ENCODE measurements at places on chromosomes 13 and 19.

DNA sequence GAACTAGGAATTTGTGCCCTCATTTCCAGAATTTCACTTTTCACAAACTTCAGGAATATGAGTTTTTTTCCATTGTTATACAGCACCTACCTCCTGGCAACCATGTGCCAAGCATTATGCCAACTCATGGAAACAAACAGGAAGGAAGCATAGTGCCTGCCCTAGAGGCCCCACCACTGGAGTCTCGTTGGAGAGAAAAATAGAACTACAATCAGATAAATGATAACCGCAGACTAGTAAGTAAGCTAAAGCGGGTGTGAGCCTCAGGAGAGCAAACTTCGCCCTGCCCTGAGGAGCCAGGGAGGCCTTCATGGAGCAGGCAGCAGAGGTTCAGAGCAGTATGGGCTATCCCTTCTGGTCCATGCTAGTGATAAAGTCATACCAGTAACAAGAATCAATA lies 75.9 kb downstream of the FRY start:
- no peak for DNase-seq

GRCh38 chr13:37069597-37070103 lies 10.2 kb upstream of the SUPT20H start:
- DNase-seq, result no peak

- DNase-seq, result no peak
Measured at GRCh38 chr13:83503424-83503823, 378.9 kb downstream of the SLITRK1 start.

DNA sequence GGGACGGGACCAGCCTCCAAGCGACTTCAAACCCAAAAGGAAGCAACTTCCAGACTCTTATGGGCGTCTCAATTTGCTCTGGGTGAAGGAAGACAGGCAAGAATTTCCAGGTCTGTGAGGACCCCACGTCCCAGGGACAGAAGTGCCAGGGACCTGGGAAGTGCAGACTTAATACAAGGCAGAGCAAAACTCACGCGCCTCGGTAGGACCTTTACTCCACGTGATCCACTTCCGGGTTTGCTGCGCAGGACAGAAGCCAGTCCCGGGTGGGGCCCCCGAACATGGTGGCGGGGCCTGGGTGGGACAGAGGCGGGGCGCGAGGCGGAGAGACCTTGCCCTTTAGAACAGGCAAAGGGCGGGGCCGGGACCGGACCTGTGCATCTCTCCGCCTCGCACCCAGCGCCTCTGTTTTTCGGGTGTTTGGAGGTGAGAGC lies 9.3 kb downstream of the ZNF611 start:
- no peak for DNase-seq

DNA sequence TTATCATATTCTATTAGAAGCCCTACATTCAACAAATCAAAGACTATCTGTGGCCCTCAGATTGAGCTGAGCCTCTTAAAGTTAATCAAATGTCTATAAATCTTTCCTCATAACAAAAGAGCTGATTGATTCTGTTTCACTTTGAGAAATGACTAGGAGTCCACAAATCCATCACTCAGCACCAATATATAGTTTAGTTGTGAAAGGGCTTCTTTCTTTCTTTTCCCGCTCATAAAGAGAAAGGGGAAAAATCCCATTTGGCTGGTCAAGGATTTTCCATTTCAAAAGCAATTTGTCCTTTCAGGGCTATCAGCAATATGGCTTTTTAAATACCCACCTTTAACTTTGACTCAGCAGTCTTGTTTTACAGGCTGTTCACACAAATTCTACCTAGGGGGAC lies 408.5 kb upstream of the PCDH20 start:
- no peak for DNase-seq

- DNase-seq, result peak; percentile 75
Measured at GRCh38 chr19:13396250-13397080, 109.8 kb downstream of the CACNA1A start.

DNA sequence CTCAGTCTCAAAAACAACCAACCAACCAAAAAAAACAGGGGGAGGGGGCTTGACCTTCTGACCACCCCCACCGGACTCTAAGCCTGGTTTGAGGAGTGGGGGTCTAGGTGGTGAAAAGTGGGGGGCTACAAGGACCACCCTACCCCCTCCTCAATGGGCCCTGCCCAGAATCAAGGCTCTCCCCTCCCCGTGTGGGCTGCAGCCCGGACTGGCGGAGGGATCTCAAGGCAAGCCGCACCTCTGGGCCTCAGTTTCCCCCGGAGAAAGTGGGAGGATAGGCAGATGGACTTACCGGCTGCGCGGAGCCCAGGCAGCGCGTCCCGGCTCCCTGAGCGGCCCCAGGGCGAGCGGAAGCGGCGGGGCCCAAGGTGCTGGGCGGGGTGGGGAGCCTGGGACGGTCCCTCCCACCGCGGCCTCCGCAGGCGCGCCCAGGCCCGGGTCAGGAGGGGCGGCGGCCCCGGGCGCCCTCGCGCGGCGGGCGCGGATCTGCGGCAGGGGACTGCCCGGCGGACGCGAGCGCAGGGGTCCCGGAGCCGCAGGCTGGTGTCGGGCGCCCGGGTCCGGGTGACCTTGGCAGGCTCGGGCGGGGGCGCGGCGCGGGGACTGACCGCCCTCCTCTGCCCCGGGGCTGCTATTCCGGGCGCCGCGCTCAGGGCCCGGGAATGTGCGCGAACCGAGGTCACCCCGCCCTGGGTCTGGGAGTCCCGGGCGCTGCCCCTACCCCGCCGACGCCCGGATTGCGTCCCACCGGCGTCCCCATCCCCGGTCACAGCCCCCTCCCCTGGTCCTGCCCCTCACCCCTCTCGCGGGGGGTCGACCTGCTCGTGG lies at the start of gene ADAMTSL5:
Gene ADAMTSL5 (minus strand): TSS at position 349 of the 828 bp plus-strand sequence. CDS start 2,076 bp downstream, outside the sequence.
- no peak for DNase-seq

DNA sequence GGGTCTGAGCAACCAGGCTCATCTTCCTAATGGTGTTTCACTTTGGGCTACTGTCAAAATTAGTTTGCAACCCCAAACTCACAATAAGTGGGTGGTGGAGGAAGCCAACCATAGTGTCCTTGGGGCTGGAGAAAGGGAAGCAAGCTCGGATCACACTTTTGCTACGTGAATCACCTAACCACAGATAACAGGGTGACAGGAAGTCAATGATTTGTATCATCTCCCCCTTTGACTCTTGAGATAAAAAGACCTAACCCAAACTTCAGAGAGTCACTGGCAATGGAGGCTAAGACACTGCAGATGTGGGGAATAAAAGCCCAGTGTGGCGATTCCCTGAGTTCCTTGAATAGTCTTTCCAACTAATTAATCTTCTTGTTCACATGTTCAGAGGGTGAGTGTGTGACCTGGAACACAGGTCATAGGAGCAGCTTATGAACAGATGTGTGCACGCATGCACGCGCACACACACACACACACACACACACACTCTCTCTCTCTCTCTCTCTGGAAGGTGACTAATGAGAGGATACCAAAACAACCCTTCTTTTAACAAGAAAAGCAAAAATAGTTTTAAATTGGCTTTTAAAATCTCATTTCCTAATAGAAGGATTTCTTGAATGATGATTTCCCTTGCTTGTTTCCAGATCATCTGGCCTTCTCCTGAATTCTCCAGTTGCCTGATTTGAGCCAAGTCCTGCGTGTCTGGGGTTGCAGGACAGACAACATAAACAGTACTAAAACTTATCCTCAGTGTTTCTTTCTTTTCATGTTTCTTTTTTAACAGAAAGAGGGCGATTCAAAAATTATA lies 21.2 kb upstream of the DOCK9 start:
- no peak for DNase-seq
